Brain microvascular endothelial cell (primary cell): ENCODE measurements at places on chromosomes 2 and 18.

DNA sequence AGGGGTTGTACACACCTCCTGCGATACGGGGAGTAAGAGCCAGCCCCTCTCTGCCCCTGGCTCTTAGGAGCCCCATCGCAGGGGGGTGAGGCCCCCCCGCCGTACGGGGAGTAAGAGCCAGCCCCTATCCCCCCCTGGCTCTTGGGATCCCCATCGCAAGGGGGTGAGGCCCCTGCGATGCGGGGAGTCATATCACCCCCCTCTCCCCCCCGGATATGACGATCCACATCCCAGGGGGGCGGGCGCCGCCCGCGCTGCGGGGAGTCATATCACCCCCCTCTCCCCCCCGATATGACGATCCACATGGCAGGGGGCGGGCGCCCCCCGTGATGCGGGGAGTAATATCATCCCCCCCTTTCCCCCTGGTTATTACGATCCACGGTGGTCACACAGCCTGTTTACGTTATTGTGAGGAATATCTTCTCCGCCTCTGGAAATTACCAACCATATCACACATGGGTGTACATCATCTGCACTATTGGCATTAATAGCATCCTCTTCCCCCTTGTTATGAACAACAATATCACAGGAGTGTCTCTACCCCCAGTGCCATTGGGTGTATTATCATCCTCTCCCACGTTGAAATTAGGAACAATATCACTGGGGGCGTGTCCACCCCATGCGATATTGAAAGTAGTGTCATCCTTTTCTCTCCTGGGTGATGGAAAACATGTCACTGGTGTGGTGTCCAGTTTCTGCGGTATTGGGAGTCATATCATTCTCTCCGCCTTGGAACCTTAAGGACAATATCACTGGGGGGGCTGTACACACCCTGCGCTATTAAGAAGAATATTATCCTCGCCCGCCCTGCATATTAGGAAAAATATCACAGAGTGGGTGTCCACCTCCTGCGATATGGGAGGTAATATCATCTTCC is 24.7 kb upstream of the NAGK start:
- DNase-seq = no peak

- peak; percentile 98 for DNase-seq
These were observed 50.2 kb upstream of the DTNA start for GRCh38 chr18:34659579-34660517.

DNA sequence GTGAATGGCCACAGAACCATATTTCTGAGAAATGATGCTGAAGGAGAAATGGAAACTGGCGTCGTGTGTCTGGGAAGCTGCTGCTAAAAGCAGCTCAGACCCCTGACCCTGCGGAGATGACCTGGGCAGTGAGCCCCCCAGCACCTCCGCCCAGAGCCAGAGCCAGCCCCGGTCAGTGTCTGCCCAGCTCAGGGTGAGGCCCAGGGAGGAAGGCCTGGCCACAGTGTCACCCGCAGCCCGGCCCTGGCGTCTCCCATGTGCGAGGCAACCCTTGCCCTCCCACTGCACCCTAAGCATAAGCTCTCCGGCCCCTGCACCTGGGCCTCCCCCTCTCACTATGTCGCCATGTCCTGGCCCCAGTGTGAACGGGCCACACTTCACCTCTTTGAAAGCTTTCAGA is 502.8 kb downstream of the EIPR1 start:
- DNase-seq = no peak

- DNase-seq = no peak
These were observed 13.8 kb downstream of the RRM2 start for GRCh38 chr2:10136101-10136934.

- DNase-seq = no peak
These were observed 25.2 kb downstream of the EPB41L5 start for GRCh38 chr2:120037995-120038541.

- DNase-seq = no peak
These were observed 64.4 kb upstream of the DAPL1 start for GRCh38 chr2:158730621-158731140.

- no peak for DNase-seq
These were observed 200.1 kb downstream of the BCL11A start for GRCh38 chr2:60353406-60353800.

GRCh38 chr2:71006323-71006722 is 11.7 kb upstream of the TEX261 start:
- no peak for DNase-seq

GRCh38 chr2:147500229-147500628 is 344.6 kb upstream of the ACVR2A start:
- DNase-seq = no peak

- DNase-seq = peak; percentile 70
These were observed 23.1 kb upstream of the TNFAIP6 start for GRCh38 chr2:151334082-151334815.

DNA sequence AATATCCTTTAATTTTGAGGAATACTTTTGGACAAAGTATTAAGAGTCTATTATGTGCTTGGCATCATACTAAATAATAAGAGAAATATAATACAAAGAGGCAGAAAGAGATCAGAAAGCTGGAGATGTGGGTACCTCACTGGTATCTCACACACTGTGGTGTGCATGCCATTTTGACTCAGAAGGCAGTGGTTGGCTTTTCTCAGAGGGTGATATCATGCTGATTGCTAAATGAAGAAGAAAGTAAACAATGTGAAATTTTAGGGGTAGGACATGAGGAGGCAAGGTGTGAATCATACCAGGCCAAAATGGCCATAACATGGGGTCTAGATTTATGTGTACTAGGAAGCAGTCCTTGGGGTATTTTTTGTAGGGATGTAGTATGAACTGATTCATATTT is 16.6 kb upstream of the SPOPL start:
- no peak for DNase-seq

GRCh38 chr2:27890924-27891672 is 569 bp downstream of the BABAM2 start:
- DNase-seq = peak; percentile 66

DNA sequence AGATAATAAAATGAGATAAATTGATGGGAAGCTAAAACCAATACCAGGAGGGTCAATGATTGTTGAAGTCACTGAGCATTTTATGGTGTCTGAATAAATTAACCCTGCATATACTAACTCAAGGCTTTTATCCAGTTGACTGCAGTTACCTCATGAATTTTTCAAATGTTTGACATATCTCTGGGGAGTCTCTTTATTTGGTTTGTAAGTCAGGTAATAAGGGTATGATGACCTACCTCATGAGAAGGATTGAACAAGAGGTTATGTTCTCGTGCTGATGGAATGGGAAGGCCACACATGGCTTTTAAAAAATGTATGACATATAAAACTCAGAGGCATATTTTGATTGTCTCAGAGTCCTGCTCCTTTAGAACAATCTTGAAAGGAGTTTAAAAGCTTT is 237.6 kb downstream of the THSD7B start:
- no peak for DNase-seq

- peak; percentile 51 for DNase-seq
These were observed 47.2 kb upstream of the GPR17 start for GRCh38 chr2:127598711-127599110.

DNA sequence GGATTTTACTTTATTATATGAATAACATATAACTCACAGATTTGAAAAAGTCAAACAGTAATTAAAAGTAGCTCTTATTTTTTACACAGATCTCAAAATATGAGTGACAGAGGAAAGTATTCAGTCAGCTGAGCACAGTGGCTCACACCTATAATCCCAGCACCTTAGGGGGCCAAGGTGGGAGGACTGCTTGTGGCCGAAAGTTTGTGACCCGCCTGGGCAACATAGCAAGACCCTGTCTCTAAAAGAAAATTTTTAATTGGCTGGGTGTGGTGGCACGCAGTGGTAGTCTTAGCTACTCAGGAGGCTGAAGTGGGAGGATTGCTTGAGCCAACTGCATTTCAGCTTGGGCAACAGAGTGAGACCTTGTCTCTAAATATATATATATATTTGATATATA is 19.2 kb upstream of the UGP2 start:
- DNase-seq = no peak

- DNase-seq = no peak
These were observed 195.9 kb downstream of the RTP5 start for GRCh38 chr2:242065426-242065825.

- DNase-seq = no peak
These were observed 92.3 kb upstream of the UPP2 start for GRCh38 chr2:158009399-158009798.

DNA sequence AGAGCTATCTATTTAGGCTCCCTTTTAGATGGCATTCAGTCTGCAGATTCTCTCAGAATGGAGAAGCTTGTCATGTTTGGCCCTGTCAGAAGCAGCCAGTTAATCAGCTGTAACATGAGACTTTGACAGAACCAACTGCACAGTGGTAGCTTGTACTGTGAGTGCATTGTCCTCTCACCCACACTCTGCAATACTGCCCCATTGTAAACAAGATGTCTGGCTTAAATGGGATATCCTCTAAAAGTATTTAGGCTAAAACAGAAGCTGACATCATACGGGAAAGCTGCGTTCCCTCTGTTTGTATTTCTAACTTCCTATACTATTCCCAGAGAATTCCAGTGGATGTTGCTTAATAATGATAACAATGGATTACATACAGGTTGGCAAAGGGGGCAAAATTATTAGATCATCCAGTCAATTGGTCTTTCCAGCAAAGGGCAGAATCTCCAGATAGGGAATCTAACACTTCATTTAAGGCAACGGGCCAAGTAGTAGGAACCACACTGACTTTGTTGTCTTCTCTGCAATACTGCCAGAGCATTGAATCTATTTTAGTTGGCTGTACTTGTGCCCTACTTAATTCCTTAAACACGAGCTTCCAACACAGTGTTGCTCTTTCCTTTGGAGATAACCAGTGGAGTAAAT is 15.4 kb upstream of the STAT4 start:
- DNase-seq = peak; percentile 63

GRCh38 chr2:72993147-72993932 is 76.0 kb downstream of the EMX1 start:
- DNase-seq = peak; percentile 16

DNA sequence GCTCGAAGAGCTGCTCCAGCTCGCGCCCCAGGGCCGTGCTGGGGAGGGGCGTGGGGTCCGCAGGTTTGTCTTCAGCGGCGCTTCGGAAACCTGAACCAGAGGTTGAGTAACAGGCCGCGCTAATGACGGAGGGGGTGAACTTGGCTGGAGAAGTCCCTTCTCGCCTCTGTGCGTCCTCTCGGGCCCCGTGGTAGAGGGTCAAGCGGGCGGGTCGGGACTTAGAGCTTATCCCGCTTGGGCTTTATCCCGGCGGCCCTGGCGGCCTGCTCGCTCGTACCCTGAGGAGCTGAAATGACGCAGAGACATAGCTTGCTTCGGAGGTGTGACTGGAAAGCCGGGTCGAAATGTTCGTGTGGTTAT is 479 bp downstream of the RNMT start:
- DNase-seq = peak; percentile 55

- DNase-seq = no peak
These were observed 16.4 kb downstream of the MAL start for GRCh38 chr2:95041824-95042442.

- DNase-seq = no peak
These were observed 33.1 kb upstream of the CYP27A1 start for GRCh38 chr2:218748741-218749441.

DNA sequence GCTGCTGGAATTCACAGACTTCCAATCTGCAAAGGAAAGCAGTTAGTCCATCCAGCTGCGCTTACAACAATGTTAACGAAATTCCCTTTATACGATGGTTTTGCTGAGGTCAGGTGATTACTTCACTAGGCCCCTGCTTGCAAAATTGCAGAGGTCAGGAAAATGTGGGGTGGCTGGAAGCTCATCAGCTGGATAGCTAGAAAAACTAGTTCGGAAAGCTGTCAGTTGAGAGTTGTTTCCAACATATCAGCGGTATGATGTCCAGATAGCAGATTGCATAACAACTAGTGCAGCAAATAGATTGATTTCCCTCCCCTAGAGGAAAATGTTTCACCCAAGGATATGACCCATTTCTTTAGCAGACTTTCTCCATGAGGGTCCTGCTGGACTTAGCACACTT is 2021.1 kb upstream of the CELF4 start:
- DNase-seq = no peak

DNA sequence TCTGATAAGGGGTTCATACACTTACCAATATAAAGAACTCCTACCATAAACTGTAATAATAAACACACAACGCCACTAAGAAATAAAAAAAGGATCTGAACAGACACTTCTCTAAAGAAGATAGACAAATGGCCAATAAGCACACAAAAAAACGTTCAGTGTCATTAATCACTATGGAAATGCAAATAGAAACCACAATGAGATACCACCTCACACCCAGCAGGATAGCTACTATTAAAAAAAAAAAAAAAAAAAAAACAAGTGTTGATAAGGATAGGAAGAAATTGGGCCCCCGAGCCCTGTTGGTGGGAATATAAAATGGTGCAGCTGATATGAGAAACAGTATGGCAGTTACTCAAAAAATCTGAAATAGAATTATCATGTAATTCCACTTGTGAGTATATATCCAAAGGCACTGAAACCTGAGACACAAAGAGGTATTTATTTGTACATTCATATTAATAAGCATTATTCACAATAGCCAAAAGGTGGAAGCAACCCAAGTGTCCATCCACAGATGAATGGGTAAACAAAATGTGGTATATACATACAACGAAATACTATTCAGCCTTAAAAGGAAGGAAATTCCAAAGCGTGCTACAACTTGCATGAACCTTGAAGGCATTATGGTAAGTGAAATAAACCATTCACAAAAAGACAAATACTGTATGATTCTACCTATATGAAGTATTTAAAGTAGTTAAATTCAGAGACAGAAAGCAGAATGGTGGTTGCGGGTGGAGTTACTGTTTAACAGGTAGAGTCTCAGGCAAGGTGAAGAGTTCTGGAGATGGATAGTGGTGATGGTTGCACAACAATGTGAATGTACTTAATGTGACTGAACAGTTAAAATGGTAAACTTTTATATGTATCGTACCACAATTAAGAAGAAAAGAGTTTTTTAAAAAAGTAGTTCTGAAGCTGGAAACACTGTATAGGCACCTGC is 17.9 kb downstream of the REV1 start:
- no peak for DNase-seq

DNA sequence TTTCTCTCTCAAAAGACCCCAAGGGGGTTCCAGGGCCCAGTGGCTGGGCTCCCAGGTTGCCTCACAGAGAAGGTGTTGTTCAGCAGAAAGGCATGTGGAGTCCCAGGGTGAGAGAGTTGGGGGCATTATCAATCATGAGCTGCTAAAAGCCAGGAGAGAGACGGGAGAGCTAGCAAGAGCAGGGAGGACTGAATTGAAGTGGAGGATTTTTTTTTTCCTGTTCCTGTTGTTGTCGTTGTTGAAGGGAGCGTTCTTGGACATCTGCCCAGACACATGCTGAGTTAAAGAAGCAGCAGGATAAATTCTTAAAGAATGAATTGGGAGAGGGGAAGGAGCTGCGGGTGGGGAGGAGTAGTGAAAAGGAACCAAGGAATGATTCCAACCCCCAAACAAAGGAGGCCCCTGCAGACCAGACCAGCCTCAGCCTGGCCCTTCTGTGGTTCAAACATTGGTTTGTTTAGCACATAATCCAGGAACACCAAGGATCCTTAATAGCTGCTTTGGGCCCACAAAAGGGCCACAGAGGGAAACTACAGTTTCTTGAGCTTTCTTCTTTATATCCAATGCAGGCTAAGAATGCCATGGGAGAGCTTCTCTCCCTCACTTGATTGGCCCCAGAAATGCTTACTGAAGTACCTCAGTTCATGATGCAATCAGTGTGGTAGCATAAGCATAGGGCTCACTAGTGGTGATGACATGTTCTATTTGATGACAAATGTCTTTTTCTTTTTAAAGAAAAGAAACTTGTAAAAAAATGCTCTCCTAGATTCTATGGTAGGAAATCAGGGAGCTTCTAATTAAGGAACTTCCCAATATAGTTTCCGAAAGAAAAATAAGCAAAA is 146.0 kb downstream of the SETBP1 start:
- peak; percentile 93 for DNase-seq
